ENCODE measurements at places on chromosomes 12 and 14.

DNA sequence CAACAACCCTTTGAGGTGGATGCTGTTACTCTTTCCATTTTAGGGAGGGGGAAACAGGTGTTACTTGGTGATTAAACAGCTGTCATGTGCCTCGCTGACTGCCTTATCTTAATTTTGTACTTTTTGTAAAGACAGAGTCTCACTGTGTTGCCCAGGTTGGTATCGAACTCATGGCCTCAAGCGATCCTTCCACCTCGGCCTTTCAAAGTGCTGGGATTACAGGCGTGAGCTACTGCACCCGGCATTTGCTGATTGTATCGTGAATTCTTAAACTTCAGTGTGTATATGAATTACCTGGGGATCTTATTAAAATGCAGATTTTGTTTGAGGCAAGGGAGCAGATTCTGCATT is 659 bp downstream of the PSMD9 start:
- no peak for DNase-seq

- DNase-seq = no peak
These were observed 928.7 kb downstream of the LRFN5 start for GRCh38 chr14:42535397-42535796.

GRCh38 chr12:99195474-99195873 is 452.1 kb upstream of the GARIN6 start:
- no peak for DNase-seq

DNA sequence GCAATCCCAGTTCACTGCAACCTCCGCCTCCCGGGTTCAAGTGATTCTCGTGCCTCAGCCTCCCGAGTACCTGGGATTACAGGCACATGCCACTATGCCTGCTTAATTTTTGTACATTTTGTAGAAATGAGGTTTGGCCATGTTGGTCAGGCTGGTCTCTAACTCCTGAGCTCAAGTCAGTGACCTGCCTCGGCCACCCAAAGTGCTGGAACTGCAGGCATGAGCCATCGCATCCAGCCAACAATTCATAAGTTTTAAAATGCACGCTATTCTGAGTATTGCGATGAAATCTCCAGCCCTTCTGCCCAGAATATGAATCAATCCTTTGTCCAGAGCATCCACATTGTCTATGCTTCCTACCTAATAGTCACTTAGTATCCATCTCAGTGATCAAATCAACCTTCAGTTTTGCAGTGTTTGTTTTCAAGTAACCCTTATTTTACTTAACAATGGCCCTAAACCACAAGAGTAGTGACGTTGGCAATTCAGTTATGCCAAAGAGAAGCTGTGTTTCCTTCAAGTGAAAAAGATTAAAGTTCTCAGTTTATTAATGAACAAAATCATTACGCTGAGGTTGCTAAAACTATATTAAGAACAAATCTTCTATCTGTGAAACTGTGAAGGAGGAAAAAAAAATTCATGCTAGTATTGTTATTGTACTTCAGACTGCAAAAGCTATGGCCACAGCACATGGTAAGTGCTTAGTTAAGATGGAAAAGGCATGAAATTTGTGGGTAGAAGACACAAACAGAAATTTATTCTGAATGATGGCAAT is 11.0 kb downstream of the GCH1 start:
- DNase-seq = no peak

GRCh38 chr14:56196274-56196673 is 78.1 kb downstream of the PELI2 start:
- no peak for DNase-seq

- DNase-seq = no peak
These were observed 26.7 kb downstream of the SERPINA1 start for GRCh38 chr14:94361682-94362081.

GRCh38 chr12:1318327-1319031 is 275.9 kb downstream of the FBXL14 start:
- DNase-seq = no peak

DNA sequence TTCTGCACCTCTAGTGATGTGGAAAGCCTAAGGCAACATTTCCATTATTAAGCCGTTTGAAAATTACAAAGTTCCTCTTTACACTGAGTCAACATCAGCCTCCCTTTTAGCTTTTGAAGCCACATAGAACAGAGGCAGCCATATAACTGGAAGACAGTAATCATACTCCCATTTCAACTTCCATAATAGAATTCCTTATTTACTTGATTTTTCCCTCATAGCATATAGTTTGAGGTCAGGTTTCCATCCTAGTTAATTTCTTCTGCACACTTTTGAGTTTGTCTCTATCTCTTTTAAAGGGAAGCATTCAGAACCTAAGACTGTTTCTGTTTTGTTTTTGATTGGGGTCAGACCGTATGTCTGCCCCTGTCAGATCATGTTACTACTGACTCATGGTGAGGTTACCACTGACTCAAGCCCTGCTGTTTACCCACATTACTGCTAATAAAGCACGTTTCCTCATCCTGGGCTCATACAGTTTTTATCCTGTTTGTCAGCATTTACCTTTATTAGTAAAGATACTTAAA is 161.0 kb downstream of the SLC38A4 start:
- DNase-seq = no peak

GRCh38 chr14:21084998-21085853 is 13.2 kb downstream of the ZNF219 start:
- no peak for DNase-seq
